ENCODE measurements at places on chromosomes 7 and 10.

GRCh38 chr10:114458955-114459354 lies 54.7 kb upstream of the AFAP1L2 start:
- DNase-seq: peak; percentile 64

DNA sequence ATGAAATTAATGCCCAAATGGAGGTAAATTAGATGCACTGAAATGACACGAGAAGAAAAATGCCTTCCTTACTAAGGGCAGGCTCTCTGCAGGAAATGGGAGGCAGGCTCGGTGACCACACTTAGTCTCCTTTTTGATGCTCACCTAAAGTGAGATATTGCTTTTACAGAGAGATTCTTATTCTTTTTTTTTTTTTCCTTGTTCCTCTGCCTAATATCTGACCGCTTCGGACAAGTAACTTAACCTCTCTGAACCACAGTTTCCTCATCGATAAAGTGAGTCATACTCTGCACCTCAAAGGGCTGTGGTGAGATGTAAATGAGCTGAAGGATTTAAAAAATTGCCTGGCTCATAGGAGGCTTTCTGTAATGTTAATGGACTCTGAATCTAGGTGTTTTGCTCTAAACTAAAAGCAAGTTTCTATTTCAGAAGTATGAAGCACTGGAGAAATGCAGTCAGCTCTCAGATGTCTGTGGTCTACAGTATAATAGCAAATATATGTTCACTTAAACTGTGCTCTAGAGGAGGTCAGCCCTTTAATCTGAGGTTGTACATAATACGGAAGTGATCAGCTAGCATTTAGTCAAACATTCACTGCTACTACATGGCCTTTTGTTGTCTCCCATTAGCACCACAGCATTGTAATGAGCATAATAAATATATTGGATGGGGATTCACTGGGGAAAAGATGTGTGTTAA lies 23.2 kb downstream of the NKX2-3 start:
- DNase-seq: peak; percentile 23

- DNase-seq: no peak
Observed at GRCh38 chr10:123890756-123891143, 857 bp downstream of the CPXM2 start.

- peak; percentile 52 for DNase-seq
Observed at GRCh38 chr10:70093335-70093944, 39.2 kb downstream of the AIFM2 start.

- no peak for DNase-seq
Observed at GRCh38 chr7:81525841-81526240, 244.0 kb downstream of the HGF start.

DNA sequence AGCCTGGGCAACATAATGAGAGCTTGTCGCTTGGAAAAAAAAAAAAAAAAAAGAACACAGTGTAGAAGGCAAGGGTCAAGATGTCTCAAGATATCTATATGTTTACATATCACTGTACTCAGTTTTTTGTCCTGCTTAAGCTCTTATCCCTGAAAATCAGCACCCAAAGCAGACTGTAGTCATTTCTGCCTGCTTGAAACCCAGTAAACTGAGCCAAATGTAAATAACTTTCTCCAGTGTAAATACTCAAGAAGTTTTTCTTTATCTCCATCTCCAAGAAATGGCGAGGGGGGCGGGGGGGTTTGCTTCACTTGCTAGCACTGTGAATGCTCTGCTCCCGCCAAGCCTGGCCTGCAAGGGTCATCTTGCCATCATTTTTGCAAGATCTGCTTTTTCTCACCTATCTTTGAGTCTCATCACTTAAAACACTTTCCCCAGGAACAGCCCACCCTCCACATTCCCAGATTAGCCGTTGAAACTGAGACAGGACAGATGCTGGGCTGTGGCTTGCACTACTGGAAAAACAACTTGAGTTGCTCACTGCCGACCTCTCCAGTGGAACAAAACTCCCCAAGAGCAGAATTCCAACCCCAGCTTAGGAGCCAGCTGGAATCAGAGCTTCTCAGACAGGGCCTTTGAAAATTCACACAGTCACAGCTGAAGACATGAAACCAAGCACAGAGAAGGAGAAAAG lies 54.6 kb downstream of the AFAP1L2 start:
- no peak for DNase-seq

- no peak for DNase-seq
Observed at GRCh38 chr10:96417441-96417840, 58.6 kb upstream of the OPALIN start.

DNA sequence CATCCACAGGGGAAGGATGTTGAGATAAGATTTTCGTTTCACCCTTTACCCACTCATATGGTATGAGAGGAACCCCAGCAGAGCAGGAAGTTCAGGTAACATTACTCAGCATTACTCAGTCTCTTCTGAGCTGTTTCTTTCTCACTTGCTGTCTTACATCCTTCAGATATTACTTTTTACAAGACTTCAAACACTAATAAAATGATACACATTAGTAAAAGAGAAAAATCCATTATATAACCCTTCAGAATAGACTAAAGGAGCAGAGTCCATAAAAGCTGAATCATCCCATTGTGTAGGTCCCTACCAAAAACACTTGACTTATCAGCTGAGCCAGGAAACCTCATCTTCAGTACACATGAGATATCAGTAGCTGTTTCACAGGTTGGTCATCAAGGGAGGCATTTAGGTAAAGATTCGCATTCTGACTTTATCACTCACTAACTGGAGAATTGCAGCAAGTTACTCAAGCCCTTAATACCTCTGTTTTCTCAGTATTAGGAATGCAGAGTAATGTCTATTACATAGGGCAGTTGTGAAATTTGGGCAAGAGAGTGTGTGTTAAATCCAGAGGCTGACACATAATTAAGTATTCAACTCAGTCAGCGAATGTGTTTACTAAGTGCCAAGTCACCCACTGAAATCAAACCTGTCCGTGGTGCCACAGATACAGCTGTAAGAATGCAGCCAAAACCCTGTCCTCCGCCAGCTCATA lies 44.7 kb downstream of the KLF6 start:
- peak; percentile 38 for DNase-seq

- DNase-seq: no peak
Observed at GRCh38 chr7:27914409-27914808, 174.4 kb downstream of the TAX1BP1 start.

DNA sequence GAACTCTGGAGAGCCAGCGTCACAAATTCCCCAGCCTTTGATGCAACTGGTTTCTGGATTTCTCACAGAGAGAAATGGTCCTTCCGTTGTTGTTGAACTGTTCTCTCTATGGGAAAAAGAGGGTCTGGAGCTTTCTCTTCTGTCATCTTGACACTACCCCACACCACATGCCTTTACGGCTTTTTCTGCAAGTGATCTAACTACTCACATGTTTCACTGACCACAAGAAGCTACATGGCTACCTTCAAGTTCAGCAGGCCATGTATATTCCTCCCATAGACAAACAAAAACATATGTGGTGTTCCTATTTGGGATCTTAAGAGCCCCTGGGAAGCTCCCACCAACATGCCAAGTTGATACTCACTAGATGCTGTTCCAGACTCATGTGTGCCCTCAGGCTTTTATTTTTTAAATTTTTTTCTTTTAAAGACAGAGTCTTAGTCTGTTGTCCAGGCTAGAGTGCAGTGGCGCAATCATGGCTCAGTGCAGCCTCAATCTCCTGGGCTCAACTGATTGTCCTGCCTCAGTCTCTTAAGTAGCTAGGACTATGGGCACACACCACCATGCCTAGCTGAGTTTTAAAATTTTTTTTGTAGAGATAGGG lies 72.0 kb downstream of the RNF216 start:
- no peak for DNase-seq

DNA sequence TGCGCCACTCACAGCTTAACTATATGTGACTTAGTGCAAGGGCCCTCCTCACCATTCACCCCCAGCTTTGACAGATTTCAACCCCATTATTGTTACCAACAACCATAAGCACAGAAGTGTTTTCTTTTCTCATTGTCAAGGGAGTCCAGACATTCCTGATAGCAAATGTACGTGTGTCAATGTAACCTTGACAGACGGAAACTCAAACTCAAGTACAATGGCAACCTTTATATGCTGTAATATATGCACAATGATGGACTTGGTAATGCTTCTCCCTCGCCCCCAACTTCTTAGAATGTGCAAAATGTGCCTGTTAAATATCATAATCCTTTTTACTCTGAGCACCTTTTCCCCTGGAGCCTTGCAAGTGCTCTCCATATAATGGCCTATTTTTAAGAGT lies 34.7 kb downstream of the CYCS start:
- DNase-seq: no peak

DNA sequence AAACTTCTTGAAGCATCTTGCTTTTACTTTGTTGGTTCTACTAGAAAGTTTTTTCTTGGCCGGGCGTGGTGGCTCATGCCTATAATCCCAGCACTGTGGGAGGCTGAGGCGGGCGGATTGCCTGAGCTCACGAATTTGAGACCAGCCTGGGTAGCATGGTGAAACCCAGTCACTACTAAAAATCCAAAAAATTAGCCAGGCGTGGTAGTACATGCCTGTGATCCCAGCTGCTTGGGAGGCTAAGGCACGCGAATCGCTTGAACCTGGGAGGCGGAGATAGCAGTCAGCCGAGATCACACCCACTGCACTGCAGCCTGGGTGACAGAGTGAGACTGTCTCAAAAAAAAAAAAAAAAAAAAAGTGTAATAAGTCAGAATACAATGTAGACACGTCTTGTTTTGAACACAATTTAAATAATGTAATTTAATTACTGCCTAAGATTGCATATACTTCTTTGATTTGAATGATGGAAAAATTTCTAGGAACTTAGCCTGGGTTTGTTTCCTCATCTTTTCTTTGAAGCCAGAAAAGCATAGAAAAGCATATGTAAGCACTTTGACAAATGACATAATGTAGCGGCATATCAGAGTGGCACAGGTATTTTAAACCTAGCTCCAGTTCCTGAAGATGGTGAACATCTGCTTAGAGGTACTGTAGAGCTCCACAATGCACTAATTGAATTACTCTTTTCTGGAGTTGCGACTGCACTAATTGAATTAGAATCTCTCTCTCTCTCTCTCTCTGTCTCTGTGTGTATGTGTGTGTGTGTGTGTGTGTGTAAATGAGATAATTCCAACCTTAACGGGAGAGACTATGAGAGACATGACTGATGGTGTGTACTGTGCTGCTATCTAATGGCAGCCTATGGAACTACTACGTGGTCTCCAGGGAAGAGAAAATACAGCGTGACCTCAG lies 87.8 kb downstream of the BTRC start:
- peak; percentile 39 for DNase-seq

DNA sequence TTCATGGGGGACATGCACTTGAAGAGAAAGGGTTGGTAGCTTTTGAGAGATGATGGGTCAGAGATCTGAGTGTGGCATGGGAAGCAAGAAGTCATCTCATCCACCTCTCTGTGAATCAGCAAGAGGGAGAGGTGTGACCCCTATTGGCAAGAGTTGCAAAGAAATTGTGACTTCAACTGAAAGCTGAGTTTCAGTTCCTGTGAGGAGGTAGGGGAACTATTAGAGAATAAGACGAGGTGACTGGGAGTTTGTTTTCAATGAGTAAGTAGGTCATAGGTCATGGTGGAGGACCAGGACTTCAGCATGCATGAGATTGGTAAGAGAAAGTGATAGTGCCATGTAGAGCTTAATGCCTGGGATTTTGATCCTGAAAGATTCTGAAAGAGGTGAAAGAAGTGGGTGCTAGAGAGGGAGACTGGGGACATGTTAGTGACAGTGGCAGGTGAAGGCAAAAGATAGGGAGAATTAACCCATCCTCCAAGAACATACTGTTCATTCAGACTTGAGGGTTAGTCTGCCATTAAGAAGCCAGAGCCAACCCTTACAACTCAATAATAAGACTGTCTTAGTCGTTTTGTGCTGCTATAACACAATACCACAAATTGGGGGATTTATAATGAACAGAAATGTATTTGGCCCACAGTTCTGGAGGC lies 75.5 kb upstream of the CAPZA2 start:
- DNase-seq: peak; percentile 48

GRCh38 chr7:48636391-48637015 lies 287.8 kb upstream of the CDC14C start:
- DNase-seq: no peak

- no peak for DNase-seq
Observed at GRCh38 chr10:74118804-74119203, 31.8 kb downstream of the AP3M1 start.

GRCh38 chr7:23393636-23394035 lies 76.7 kb downstream of the IGF2BP3 start:
- no peak for DNase-seq

DNA sequence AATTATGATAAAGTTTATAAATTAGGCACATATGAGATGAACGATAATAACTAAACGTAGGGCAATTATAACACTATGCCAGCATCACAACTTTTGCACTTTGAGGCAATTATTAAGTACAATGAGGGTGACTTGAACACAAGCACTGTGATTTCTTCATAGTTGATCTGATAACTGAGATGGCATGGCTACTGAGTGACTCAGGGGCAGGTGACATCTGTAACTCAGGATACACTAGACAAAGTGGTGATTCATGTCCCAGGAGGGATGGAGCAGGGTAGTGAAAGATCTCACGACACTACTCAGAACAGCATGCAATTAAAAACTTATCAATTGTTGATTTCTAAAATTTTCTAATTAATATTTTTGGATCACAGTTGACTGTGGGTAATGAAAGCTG lies 98.3 kb upstream of the ARHGAP21 start:
- DNase-seq: peak; percentile 34

- DNase-seq: no peak
Observed at GRCh38 chr7:111657018-111657417, 94.7 kb upstream of the IMMP2L start.

GRCh38 chr10:80320377-80320776 lies 30.9 kb upstream of the MAT1A start:
- no peak for DNase-seq

GRCh38 chr10:112475575-112476218 lies 28.7 kb downstream of the VTI1A start:
- DNase-seq: no peak

GRCh38 chr10:575402-576129 lies 113.9 kb downstream of the DIP2C start:
- no peak for DNase-seq

DNA sequence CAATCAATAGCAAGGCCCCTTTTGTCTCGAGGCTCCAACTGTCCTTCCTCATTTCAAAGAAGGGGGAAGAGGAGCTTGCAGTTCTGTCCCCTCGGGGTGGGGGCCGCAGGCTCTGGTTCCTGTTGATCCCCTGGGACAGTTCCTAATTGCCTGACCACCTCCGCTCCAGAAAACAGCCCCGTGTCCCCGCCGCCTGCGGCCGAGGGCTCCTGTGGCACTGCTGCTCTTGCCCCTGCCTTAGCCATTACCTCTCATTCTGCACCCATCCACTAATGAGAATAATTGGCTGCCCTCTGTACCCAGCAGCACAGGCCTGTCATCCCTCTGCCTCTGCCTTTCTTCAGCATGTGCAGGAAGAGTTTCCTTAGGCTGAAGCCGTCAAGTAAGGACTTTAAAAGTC lies 668.3 kb upstream of the FOXK1 start:
- no peak for DNase-seq

GRCh38 chr10:129161150-129161549 lies 305.9 kb upstream of the MGMT start:
- DNase-seq: peak; percentile 40
